ENCODE measurements at places on chromosomes 7 and 10. TPM values are rescaled to one million over a fixed set of nuclear protein-coding genes. Genes with fewer than 3 reads are reported as not detected.
A peak's percentile ranks its signal among the peaks of the same experiment; 100 is the strongest.

DNA sequence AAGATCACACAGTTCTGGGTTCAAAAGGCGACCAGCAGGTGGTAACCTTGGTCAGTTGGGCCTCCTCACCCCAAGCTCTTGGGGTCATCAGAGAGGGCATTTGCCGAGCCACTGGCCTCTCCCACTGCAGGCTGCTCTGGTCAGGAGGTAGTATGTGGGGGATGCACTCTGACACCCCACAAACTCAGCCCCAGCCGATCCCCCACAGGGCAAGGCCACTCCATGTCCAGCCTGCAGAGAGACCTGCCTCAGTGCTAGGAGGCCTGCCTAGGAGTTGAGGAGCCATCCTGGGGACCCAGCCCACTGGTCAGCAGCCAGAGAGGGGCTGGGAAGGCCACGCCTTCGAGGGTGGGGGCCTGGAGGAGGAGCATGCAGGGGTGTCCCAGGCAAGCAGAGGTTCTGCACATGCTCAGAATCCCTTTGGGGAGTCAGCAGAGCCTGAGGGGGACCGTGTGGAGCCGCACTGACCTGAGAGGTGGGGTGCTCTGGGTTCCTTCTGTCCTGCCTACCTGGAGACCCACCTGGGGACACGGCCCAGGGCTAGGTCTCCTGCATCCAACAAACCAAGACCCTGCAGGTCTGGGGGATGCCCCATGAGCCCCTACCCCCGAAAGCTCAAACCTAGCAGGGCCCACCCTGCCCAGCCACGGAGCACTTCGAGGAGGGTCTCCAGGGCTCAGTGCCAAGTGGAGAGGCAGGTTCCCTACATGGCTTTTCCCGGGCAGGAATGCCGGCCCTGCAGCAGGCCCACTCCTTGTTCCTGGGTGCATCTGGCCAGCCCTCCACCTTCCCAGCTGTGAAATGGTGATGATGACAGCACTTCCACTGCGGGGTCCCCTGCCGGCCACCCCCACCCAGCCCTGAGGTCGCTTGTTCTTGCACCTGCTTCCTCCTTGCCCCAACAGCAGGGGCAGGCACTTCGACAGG, 58.5 kb downstream of the RASGEF1A start:
- DNase-seq: no peak

DNA sequence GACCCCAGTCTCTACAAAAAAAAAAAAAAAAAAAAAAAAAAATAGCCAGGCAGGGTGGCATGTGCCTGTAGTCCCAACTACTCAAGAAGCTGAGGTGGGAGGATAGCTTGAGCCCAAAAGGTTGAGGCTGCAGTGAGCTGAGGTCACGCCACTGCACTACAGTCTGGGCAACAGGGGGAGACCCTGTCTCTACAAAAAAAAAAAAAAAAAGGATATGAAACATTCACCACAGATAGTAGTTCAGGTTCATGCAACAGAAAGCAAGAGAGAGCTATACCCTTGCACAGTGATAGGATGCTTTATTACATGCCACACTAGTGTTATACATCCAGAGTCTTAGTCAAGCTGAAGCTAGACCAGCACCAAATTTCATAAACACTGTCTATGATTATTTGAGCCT, 148.4 kb upstream of the KAT6B start:
- DNase-seq: no peak

DNA sequence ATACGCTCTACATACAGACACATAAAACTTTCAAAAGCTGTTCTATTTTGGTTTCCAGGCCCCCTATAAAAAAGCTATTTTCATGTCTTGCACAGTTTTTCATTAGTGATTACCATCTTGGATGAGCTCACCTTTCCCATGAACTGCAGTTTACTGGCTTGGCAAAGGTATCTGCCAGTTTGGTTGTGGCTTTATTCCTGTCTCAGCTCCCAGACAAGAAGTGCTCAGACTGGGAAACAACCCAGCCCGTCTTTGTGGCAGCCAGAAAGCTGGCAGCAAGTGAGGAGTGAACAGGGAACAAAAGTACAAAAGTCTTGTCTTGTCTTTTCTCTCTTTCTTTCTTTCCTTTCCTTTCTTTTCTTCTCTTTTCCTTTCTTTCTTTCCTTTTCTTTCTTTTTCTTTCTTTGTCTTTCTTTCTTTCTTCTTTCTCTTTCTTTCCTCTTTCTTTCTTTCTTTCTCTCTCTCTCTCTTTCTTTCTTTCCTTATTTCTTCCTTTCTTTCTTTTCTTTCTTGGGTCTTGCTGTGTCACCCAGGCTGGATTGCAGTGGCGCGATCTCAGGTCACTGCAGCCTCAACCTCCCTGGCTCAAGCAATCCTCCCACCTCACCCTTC, 138.8 kb downstream of the CFAP58 start:
- no peak for DNase-seq

C10orf71 gene
- not detected for total RNA-seq

DNA sequence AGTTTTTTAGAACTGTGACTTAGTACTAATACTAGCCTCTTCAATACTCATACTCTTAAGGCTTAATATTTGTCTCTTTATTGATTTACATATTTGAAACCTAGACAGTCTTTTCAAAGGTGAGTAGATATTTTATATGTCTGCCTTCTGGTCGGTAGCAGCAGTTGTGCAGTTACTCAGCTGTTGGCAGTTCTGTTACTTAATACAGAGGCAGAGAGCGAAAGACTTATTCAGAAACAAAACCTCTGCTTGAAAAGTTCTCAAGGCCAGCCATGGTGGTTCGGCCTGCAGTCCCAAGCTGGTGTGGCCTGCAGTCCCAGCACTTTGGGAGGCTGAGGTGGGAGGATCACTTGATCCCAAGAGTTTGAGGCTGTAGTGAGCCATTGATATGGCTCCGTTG, 84.2 kb downstream of the AUTS2 start:
- no peak for DNase-seq

- no peak for DNase-seq
Measured at GRCh38 chr10:75948583-75948982, 517.2 kb downstream of the LRMDA start.

DNA sequence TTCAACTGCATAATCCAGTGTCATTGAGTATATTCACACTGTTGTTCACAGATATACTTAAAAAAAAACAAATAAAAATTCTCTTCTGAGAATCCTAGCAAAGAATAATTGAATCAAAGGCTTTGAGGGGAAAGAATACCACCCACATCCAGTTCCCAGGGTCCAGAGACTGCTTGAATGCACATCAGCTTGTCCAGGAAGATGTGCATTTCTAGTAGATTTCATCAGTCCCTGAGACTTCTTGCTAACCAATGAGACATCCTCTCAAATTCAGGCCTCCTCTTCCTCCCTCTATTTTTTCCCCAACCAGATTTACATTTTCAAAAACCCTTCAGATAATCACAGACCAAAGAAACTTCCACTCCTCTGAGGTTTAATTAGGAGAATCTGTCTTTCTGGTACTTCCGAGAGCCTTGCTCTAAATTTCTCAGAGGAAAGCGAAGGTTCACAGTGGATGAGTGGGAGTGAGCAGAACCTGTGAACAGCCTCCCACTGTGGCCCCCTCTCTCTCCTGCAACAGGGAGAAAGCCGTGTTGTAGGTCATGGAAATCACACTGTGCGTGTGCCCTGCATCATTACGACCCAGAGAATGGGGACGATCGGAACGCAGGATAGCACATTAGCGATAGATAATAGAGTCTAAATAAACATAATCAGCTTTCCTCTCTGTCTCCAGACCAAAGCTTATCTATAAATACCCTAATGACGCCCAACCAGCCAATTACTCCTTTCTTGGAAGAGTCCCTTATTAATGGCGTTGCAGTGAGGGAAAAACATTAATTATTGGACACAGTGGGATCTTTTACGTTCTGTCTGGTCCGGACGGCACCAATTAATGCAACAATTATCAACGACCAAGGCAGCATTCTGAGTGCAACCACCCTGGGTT, 212.5 kb downstream of the EMX2 start:
- peak; percentile 17 for DNase-seq

GRCh38 chr7:142391191-142391992, 133.5 kb upstream of the PRSS58 start:
- no peak for DNase-seq

CYP17A1 gene
- not detected for total RNA-seq

- no peak for DNase-seq
Measured at GRCh38 chr7:140159497-140159896, 17.3 kb downstream of the KDM7A start.
